Neuronal stem cell (in vitro differentiated cells): ENCODE measurements at places on chromosomes 1 and 21.

- H3K27ac ChIP-seq, result no peak overlapping the region
- peak overlapping the region; percentile 85 for H3K4me3 ChIP-seq
- peaks cover 10% of the 10 kb centered on the region for H3K4me1 ChIP-seq
- DNase-seq, result no peak
- H3K27me3 ChIP-seq, result peaks cover 12% of the 10 kb centered on the region
Observed at GRCh38 chr1:27872802-27873551, 633 bp downstream of the THEMIS2 start.

GRCh38 chr1:32765570-32766327 is 51.4 kb downstream of the YARS1 start:
- DNase-seq, result no peak
- no peak overlapping the region for H3K27ac ChIP-seq
- peaks cover 28% of the 10 kb centered on the region for H3K4me1 ChIP-seq
- peaks cover 11% of the 10 kb centered on the region for H3K36me3 ChIP-seq

DNA sequence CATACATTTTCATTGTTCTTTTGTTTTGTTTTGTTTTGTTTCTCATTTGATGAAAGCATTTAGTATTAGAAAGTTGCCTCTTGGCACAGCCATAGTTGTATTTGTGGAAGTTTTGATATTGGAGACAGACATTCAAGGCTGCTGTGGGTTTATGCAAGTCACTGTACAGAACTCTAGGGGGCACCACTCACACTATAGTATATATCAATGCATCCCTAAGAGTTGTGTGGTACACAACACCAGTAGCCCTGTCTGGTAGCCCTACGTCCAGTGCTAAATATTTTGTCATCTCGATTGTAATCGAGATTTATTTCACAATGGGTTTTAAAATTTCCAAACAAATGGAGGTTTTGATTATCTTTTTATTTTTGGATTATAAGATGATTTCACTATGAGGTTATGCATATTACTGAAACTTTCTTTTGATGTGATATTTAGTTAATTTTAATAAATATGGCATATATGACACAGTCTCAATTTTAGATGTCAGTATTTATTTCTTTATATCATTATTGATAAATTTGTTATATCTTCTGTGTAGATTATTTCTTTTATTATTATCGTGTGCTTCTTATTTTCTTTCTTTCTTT is 112.2 kb downstream of the NR5A2 start:
- H3K4me1 ChIP-seq, result no peaks in the 10 kb centered on the region
- no peaks in the 10 kb centered on the region for H3K27me3 ChIP-seq
- DNase-seq, result no peak

- no peak for DNase-seq
- H3K4me1 ChIP-seq, result peaks cover 9% of the 10 kb centered on the region
- no peaks in the 10 kb centered on the region for H3K36me3 ChIP-seq
- no peak overlapping the region for H3K4me3 ChIP-seq
- no peak overlapping the region for H3K27ac ChIP-seq
Observed at GRCh38 chr1:41286992-41287391, 44.9 kb upstream of the SCMH1 start.

GRCh38 chr1:86197206-86197855 is 40.8 kb upstream of the COL24A1 start:
- H3K4me3 ChIP-seq, result no peak overlapping the region
- H3K27me3 ChIP-seq, result no peaks in the 10 kb centered on the region
- DNase-seq, result no peak
- H3K4me1 ChIP-seq, result peaks cover 4% of the 10 kb centered on the region
- no peaks in the 10 kb centered on the region for H3K36me3 ChIP-seq

DNA sequence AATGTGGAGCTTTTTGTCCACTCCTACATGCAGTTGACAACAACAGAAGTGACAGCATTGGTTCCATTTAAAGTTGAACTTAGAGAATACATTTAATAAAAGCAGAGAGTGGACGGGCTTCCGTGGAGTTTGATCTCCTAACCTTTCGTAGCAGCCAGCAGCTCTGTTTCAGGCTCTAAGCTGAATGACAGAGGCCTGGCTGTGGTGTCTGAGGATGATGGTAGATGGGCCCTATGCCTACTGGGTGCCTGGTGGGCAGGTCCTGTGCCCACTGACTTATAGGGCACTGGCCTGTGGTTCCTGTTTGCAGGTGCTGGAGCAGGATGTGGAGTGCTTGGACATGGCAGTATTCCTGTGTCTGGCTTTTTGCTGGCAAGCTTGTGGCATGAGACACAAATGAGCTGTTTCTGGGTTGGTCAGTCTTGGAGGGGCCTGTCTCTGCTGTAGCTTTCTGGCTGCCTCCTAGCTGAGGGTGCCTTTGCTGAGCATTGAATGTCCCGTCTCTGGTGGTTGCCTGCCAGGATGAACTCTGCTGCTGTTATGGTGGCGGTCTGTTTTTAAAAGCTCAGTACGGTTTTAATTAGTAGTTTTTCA is 54.6 kb downstream of the PRDM2 start:
- peaks cover 33% of the 10 kb centered on the region for H3K36me3 ChIP-seq
- H3K27me3 ChIP-seq, result no peaks in the 10 kb centered on the region
- no peak for DNase-seq

DNA sequence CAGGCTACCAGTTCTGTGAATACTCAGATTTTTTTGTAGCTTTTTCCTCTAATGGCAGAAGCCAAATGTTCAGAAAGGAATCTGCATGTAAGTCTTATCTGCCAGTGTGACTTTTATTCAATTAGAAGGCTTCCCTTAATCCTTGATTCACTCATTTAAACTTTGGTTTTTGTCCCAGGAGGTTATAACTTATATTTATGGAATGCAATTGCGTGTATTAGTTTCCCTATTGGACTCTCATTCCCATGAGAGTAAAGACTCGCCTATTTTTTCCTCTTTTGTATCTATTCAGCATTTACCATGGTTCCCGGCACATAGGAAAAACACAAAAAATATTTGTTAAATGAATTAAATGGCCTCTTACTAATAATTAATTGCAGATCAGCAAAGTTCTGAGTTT is 3.5 kb downstream of the NTMT2 start:
- no peak for DNase-seq
- peaks cover 3% of the 10 kb centered on the region for H3K4me1 ChIP-seq
- H3K27ac ChIP-seq, result no peak overlapping the region
- no peaks in the 10 kb centered on the region for H3K36me3 ChIP-seq

- no peak overlapping the region for H3K4me3 ChIP-seq
- H3K27me3 ChIP-seq, result no peaks in the 10 kb centered on the region
- H3K36me3 ChIP-seq, result no peaks in the 10 kb centered on the region
- no peak for DNase-seq
Observed at GRCh38 chr1:150780510-150780909, 14.9 kb upstream of the CTSS start.

GRCh38 chr1:185439727-185440415 is 122.8 kb upstream of the IVNS1ABP start:
- no peak overlapping the region for H3K4me3 ChIP-seq
- H3K27ac ChIP-seq, result no peak overlapping the region
- H3K4me1 ChIP-seq, result peaks cover 1% of the 10 kb centered on the region
- H3K27me3 ChIP-seq, result no peaks in the 10 kb centered on the region

GRCh38 chr1:28887835-28888682 is 26.3 kb upstream of the EPB41 start:
- H3K36me3 ChIP-seq, result no peaks in the 10 kb centered on the region
- no peak for DNase-seq
- peak overlapping the region; percentile 83 for H3K4me3 ChIP-seq
- peaks cover 16% of the 10 kb centered on the region for H3K4me1 ChIP-seq
- H3K27me3 ChIP-seq, result peaks cover 13% of the 10 kb centered on the region
- H3K27ac ChIP-seq, result no peak overlapping the region
